ENCODE measurements at places on chromosomes 7 and 10. TPM values are rescaled to one million over a fixed set of nuclear protein-coding genes. Genes with fewer than 3 reads are reported as not detected.

The HDAC9 gene
- not detected for total RNA-seq

The PIP gene
- total RNA-seq = not detected

The BPGM gene
- 19.1 TPM for total RNA-seq

The PVRIG gene
- total RNA-seq = not detected

The LRCH4 gene
- total RNA-seq = 36.5 TPM

The MYOZ1 gene
- 0.39 TPM for total RNA-seq

The ZNF316 gene
- 12.0 TPM for total RNA-seq

The PAX4 gene
- total RNA-seq = not detected

The UCN3 gene
- not detected for total RNA-seq

The MPP7 gene
- 1.3 TPM for total RNA-seq

The CNPY1 gene
- total RNA-seq = not detected

The FXYD4 gene
- not detected for total RNA-seq

The ITPRID1 gene
- not detected for total RNA-seq

The EMX2 gene
- not detected for total RNA-seq

The GSTK1 gene
- total RNA-seq = 133 TPM

The GPRIN2 gene
- total RNA-seq = not detected

The GHRHR gene
- not detected for total RNA-seq

The CH25H gene
- total RNA-seq = 0.32 TPM

The GPR85 gene
- total RNA-seq = 0.24 TPM

The SLC39A12 gene
- total RNA-seq = not detected

The PNLIPRP2 gene
- total RNA-seq = not detected

The JMJD1C gene
- 59.6 TPM for total RNA-seq

The GPER1 gene
- total RNA-seq = 1.4 TPM

The TSPAN13 gene
- total RNA-seq = 33.0 TPM

The RHBDD2 gene
- 51.5 TPM for total RNA-seq

The ADAM12 gene
- total RNA-seq = 8.1 TPM

The WEE2 gene
- not detected for total RNA-seq

The DYDC1 gene
- total RNA-seq = not detected

The TAS2R4 gene
- total RNA-seq = 0.88 TPM

The CFAP69 gene
- total RNA-seq = 3.5 TPM

The SFMBT2 gene
- total RNA-seq = 1.6 TPM

The PRPS1L1 gene
- total RNA-seq = not detected

The PILRA gene
- total RNA-seq = 4.4 TPM

The CTAGE6 gene
- total RNA-seq = not detected

The ANXA11 gene
- total RNA-seq = 109 TPM

The MMRN2 gene
- 1.3 TPM for total RNA-seq

All from epithelial cell of alveolus of lung (primary cell).